T-helper 1 cell treated with Interleukin-12 subunit alpha and Interleukin-12 subunit beta and Interleukin-4 antibody, amounts not matched to agents 30 ng/mL and 1 ng/mL, for 36 hours (primary cell): ENCODE measurements at places on chromosomes 11 and 22. TPM values are rescaled to one million over a fixed set of nuclear protein-coding genes. Genes with fewer than 3 reads are reported as not detected.

Gene ST14
- not detected in 2 replicates for total RNA-seq

Gene OR51E2
- not detected in 2 replicates for total RNA-seq

Gene APOA5
- not detected in 2 replicates for total RNA-seq

Gene PATE2
- not detected in 2 replicates for total RNA-seq
